ENCODE measurements at places on chromosomes 13 and 19.

- DNase-seq = no peak
Measured at GRCh38 chr13:80904386-80904785, 563.5 kb upstream of the SPRY2 start.

- no peak for DNase-seq
Measured at GRCh38 chr19:3513229-3514140, 7.4 kb downstream of the FZR1 start.

- DNase-seq = no peak
Measured at GRCh38 chr13:29059800-29060199, 239.7 kb downstream of the MTUS2 start.

DNA sequence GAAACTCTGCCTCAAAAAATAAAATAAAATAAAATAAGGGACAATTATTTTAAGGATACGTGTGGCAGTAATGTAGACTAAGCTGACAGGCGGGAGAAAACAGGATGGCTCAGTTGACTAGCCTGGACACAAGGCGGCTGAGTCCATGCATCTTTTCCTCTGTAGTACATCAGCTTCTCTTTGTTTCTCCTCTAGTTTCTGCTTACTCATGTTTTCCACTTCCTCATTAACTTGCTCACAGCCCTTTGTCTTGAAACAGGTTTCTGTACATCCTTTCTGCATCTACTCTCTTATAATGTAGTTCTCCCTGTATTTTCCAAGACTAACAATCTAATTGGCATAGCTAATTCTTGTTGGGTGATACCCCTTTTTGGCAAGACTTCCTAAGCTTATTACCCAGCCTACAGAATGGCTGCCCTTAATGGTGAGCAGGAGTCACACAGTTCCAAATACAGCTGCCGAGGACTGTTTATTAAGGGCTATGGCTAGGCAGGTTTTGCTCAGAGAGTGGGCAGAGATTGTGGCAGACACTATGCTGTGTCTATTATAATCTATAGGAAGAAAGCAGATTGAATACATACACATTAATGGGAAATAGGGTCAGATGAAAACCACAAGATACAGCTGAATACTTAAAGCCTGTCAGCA, 58.7 kb upstream of the KLF5 start:
- no peak for DNase-seq

DNA sequence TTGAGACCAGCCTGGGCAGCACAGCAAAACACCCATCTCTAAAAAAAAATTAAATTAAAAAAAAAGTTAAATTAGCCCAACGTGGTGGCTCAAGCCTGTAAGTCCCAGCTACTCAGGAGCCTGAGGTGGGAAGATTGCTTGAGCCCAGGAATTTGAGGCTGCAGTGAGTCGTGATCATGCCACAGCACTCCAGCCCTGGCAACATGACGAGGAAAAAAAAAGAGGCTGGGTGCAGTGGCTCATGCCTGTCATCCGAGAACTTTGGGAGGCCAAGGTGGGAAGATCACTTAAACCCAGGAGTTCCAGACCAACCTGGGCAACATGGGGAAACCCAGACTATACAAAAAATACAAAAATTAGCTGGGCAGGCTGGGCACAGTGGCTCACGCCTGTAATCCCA, 2.2 kb upstream of the TMEM161A start:
- DNase-seq = no peak

DNA sequence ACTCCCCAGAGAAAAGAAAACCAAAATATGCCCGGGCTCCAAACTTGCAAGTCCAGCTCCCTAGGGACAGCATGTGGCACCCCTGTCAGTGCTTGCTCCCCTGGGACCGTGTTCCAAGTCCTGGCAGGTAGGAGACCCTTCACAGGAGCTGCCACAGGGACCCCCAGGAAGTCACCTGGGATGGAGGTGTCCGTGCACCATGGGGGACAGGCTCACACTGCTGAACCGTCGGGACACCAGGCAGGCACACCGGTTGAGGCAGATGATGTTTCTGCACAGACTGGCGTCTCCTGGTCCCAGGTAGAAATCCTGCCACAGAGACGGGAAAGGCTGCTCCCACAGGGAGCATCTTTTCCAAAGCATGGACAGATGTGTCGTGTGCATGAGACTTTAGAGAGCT, 11.7 kb upstream of the PROZ start:
- no peak for DNase-seq

- no peak for DNase-seq
Measured at GRCh38 chr13:22592515-22592914, 588.3 kb upstream of the SGCG start.

GRCh38 chr13:80012251-80012650, 328.7 kb downstream of the SPRY2 start:
- no peak for DNase-seq

GRCh38 chr13:112820318-112820717, 130.5 kb downstream of the ATP11A start:
- DNase-seq = no peak

DNA sequence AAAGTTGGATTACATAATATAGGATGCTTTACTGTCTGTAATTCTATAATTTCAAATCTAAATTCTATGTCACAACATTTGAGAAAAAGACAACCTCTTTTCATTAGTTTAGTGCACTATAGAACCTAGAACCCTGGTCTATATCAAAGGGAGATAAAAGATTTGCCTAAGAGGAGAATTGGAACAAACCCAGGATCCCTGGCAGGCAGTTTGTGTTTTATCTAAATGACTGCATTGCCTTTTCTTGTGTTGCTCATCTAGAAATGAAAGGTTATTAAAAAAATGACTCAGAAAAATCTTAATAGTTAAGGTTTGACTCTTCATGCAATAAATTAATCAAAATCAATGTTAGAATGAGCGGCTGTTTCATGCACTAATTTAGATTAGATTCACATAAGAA, 96.7 kb downstream of the PCDH9 start:
- DNase-seq = no peak

DNA sequence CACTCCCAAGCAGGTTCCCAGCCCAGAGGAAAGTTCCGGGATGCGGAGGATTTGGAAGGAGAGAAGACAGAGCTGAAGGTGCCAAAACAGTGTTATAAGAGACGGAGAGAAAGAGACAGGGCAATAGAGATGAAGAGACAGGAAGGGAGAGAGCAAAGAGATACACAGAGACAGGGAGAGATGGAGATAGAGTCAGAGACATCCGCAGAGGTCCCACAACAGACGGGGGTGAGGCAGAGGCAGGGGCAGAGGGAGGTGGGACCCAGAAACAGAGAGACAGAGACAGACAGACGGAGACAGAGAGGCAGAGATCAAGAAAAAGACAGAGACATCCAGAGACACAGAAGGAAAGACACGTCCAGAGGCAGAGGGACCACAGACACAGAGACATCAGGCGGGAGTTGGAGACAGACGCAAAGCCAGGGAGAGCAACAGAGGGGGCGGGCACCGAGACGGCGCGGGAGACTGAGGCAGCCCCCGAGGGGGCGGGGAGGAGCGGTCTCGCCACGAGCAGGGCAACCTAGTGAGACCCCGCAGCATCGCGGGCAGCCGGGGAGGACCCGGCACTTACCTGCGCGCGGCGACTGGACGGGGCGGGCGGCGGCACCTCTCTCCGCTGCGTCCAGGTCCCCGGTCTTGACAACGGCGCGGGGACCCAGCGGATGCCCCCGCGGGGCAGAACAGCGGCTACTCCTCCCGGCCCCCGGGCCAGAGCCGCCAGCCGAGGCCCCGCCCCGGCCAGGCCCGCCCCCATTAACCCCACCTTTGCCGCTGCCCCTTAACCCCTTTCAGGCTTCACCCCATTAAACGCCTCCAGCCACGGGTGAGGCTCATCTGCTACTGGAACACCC, at the start of gene GPR4:
Gene GPR4, minus strand, starts transcription at position 689 of the 851 bp plus-strand sequence. CDS start 10,346 bp downstream, outside the sequence.
- no peak for DNase-seq

- DNase-seq = no peak
Measured at GRCh38 chr19:48310227-48310626, 15.1 kb upstream of the EMP3 start.

DNA sequence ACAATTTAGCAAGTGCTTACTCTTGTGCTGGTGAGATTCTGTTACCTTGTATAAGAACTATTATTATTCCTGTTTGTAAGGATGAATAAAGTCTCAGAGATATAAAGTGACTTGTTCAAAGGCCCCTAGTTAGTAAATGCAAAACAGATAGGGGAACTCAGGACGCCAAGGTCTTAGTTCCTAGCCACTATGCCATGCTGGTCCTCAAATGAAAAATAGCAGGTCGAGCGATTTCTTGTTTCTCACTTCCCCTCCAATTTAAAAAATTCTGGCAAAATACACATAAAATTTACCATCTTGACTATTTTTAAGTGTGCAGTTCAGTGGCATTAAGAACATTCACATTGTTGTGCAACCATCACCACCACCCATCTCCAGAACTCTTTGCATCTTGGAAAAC, 1.1 kb downstream of the TECR start:
- no peak for DNase-seq

GRCh38 chr19:50252111-50252886, 48.9 kb downstream of the MYH14 start:
- no peak for DNase-seq

DNA sequence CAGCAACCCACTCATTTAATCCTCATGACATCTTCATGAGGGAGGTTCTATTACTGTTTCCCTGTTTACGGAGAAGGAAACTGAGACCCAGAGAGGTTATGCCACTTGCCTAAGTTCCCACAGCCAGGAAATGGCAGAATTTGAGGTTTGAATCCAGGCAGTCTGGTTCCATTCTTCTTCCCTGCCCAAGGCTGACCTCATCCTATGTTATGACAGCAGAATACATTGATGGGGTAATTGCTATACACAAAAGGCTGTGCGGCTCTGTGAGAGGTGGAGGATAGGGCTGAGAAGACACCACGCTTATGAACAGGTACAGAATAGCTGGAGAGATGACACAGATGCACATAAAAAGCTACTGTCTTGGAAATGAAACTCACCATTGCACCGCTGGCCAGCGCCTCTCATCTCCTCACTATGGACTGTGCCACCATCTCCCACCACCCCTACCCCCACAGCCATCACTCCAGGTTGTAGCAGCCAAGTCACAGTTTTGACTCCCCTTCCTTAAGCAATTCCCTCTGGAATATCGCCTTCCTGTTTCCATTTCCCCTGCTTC, 11.5 kb downstream of the MAG start:
- DNase-seq = no peak

GRCh38 chr19:11261971-11262839, at the start of gene DOCK6:
Gene DOCK6 (minus strand): TSS chr19:11262524. CDS start chr19:11262440, 84 bp downstream.
- DNase-seq = no peak

- no peak for DNase-seq
Measured at GRCh38 chr13:49444524-49445395, 686 bp downstream of the SETDB2 start.

DNA sequence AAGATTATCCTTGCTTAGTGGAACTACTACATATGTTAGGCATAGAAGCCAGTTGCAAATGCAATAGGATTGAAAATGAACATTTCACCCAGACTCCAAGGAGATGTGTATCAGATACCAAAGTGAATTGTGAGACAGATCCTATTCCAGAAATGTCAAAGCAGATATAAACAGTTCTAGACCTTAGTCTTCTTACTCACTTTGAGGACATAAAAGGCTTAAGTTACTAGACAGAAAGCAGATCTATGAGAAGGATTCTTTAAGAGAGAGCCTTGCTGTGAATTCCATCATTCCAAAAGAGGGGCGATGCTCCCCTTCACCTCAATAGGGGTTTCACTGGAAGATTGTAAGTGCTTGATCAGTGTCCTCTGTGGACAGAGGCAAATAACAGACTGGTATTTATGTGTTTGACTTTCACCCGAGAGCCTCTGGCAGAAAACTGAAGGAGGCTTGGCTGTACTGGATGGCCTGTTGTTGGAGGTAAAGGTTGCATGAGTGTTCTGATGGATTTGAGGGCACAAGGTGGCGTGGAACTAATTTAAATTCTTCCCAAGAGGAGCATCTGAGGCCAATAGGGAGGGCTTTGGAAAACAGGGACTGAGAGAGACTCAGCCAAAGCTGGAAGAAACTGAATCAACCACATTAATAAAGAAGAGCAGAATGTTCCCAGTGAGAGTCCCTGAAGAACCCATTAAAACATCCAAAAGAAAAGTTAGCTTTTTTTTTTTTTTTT, 194.8 kb downstream of the DCLK1 start:
- no peak for DNase-seq

DNA sequence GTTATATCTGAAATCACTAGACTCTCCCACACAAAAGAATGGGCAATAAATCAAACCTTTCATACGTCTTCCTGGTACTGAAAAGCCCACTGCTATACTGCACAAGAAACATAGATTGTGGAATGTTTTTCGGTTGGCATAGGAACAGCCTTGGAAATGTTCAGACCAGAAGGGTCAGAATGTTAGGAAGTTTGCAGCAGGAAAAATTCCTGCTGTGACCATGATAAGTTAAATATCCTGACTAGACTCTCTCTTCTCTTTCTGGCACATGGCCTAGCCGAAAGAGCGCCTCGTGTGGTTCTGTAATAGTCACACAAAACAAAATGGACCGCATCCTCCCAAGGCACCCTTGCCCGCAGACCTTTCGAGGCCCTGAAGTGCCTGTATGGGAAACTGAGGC, 427.2 kb downstream of the COG6 start:
- no peak for DNase-seq

DNA sequence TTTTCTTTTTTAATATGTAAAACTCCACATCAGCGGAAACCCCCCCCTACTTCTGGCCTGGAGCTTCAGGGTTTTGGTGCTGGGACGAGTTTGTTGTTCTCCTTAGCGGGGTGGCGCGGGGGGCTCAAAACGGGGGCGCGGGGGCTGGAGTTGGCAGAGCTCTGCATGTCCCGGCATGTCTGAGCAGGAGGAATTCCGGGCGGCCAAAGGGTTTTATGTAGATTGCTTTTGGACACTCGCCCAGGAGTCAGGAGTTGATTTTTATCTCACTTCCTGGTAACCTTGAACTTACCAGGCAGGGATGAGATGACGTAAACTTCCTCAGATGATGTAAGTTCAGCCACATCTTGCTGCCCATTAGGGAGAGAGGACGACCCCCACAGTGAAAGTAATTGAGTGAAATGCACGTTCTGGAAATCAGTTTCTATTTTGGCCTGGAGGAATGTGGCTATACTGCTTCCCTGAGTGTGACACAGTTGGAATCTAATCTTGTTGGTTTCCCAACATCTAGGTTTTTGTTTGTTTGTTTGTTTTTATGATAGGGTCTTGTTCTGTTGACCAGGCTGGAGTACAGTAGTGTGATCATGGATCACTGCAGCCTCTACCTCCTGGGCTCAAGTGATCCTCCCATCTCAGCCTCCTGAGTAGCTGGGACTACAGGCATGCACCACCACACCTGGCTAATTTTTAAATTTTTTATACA, 21.0 kb upstream of the GDF15 start:
- no peak for DNase-seq

- no peak for DNase-seq
Measured at GRCh38 chr19:46040952-46041500, at the start of gene IGFL4. Gene IGFL4 (minus strand): TSS chr19:46041002. CDS start chr19:46040962, 40 bp downstream.

DNA sequence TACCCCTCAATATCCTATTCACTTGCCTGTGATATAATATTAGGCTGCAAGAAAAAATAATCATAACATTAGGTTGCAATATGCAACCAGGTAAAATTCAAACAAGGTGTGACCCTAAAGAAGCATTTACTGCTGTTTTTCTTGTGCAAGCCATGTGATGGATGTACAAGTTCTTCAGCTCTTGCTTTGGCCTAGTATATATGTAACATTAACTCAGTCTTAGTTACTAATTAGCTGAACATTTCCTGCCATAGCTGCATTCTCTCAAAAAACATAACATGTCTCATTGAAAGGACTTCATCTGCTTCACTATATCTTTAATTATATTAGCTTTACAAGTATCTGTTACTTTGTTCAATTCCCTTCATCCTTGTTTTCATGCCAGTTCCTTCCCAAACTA, 406.8 kb upstream of the HTR2A start:
- no peak for DNase-seq

Data from anterior cingulate cortex (tissue), 58 donors.